HepG2 (cell line): ENCODE measurements at places on chromosomes 13 and 19.
A peak's percentile ranks its signal among the peaks of the same experiment; 100 is the strongest.

- DNase-seq, result peak; percentile 56
- H3K4me3 ChIP-seq, result peak overlapping the region; percentile 96
Measured at GRCh38 chr19:571566-571974, 826 bp upstream of the BSG start.

DNA sequence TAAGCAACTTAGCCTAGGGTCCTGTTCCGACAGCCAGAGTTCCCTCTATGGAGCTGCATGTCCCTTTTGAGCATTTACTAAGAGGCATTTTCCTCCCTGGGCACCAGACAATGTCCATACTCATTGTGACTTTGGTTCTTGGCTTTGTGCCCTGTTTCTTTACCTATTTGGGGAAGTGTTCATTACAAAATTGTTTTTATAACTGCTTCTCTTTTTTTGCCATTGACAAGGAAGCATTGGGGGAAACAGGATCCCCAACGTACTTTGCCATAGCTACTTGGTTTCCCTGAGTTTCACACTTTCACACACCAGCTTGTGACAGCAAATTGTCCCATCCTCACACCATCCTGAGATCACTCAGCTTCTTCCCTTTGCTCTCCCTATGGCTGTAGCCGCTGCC is 81.1 kb upstream of the SIAH3 start:
- peaks cover 31% of the 10 kb centered on the region; the same call in 1 of the 3 replicates for H3K27me3 ChIP-seq
- no peak overlapping the region for H3K4me3 ChIP-seq
- H3K36me3 ChIP-seq, result no peaks in the 10 kb centered on the region
- H3K27ac ChIP-seq, result no peak overlapping the region

- H3K4me1 ChIP-seq, result peaks cover 29% of the 10 kb centered on the region
- H3K27me3 ChIP-seq, result no peaks in the 10 kb centered on the region
- H3K27ac ChIP-seq, result peak overlapping the region; percentile 31
- no peak for DNase-seq
- H3K36me3 ChIP-seq, result peaks cover 10% of the 10 kb centered on the region
- H3K4me3 ChIP-seq, result no peak overlapping the region
Measured at GRCh38 chr19:8231073-8231604, 22.0 kb downstream of the CERS4 start.

- H3K4me1 ChIP-seq, result peaks cover 8% of the 10 kb centered on the region
- H3K27ac ChIP-seq, result no peak overlapping the region
- peaks cover 11% of the 10 kb centered on the region for H3K27me3 ChIP-seq
- no peak for DNase-seq
- no peaks in the 10 kb centered on the region for H3K36me3 ChIP-seq
Measured at GRCh38 chr19:1785310-1785709, 26.8 kb downstream of the ATP8B3 start.

GRCh38 chr19:1244693-1245451 is 3.3 kb downstream of the ATP5F1D start:
- no peaks in the 10 kb centered on the region for H3K36me3 ChIP-seq
- H3K27me3 ChIP-seq, result no peaks in the 10 kb centered on the region
- peak overlapping the region; percentile 80 for H3K4me3 ChIP-seq
- peak; percentile 86 for DNase-seq
- H3K4me1 ChIP-seq, result peaks cover 65% of the 10 kb centered on the region

DNA sequence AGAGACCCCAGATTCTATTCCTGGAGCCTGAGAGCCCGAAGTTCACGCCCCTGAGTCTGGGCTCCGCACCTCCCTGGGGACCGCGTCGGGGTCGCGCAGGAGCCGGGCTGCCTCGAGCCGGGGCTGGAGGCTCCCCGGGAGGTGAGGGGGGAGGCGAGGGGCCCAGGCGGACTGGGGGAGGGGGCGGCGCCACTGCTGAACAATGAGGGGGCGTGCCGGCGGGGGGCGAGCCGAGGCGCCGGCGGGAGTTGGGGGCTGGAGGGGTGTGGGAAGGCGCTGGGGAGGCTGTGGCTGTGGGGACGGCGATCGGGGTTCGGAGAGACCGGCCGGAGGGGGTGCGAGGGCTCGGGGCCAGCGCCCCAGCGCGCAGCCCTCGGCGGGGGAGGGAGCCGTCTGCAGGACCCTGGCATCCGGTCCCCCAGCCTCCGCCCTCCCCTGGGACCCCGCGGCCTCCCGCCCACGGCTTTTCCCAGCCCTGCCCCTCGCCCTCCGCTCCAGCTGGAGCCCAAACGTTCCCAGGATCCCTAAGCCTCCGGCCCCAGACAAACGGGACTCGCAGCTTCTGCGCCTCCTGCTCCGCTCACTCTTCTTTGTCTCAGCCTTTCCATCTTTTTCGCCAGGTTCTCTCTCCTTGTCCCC is 922 bp downstream of the PLEKHG2 start:
- DNase-seq, result no peak
- H3K27ac ChIP-seq, result peak overlapping the region; percentile 62
- 0 out of 3 replicates have a peak, but pooled peaks cover 3% of the 10 kb centered on the region for H3K36me3 ChIP-seq
- peak overlapping the region; percentile 65 for H3K4me3 ChIP-seq

GRCh38 chr19:47595944-47596343 is 13.0 kb upstream of the BICRA start:
- DNase-seq, result no peak
- H3K27me3 ChIP-seq, result no peaks in the 10 kb centered on the region
- H3K4me1 ChIP-seq, result peaks cover 21% of the 10 kb centered on the region
- no peak overlapping the region for H3K4me3 ChIP-seq
- H3K36me3 ChIP-seq, result no peaks in the 10 kb centered on the region

DNA sequence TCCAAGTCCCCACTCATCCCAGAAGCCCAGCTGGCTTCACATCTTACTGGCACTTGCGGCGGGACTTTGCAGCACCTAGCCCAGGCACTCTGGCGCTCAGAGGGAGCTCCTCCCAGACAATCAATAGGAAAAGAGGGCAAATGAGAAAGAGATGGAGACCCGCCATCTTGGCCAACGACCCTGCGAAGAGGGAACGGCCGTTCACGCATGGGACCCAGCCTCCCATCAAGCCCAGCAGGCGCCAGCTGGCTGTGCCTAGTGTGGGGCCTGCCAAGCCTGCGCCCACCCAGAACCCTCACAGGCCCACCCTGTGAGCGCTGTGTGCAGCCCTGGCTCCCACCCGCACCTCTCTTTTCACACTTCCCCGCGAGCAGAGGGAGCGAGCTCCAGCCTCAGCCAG is 317.8 kb upstream of the SPRY2 start:
- H3K4me3 ChIP-seq, result no peak overlapping the region
- H3K36me3 ChIP-seq, result no peaks in the 10 kb centered on the region
- H3K27me3 ChIP-seq, result no peaks in the 10 kb centered on the region
- no peak for DNase-seq

GRCh38 chr13:48567515-48568369 is 34.9 kb upstream of the RCBTB2 start:
- H3K27ac ChIP-seq, result no peak overlapping the region
- no peaks in the 10 kb centered on the region for H3K36me3 ChIP-seq
- no peaks in the 10 kb centered on the region for H3K27me3 ChIP-seq
- H3K4me1 ChIP-seq, result peaks cover 46% of the 10 kb centered on the region
- no peak overlapping the region for H3K4me3 ChIP-seq

DNA sequence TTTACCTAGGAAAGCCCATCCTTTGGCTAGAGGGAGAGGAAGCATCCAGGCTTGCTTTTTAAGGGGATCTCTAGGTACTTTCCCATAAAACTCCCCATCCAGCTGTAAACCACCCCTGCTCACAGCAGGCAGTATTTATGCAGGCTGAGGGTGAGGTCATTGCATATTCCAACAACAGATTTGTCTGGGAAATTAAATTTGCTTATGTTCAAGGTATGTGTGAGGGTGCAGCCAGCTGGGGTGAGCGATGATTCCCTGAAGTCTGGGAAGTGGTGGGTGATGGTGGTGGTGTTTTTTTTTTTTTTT is 96.3 kb upstream of the C1QTNF9B start:
- no peaks in the 10 kb centered on the region for H3K36me3 ChIP-seq
- no peak overlapping the region for H3K4me3 ChIP-seq
- no peak overlapping the region for H3K27ac ChIP-seq
- H3K4me1 ChIP-seq, result no peaks in the 10 kb centered on the region
- peaks cover 9% of the 10 kb centered on the region; the same call in 1 of the 3 replicates for H3K27me3 ChIP-seq

- H3K4me1 ChIP-seq, result no peaks in the 10 kb centered on the region
- no peak for DNase-seq
- H3K27ac ChIP-seq, result no peak overlapping the region
- no peaks in the 10 kb centered on the region for H3K36me3 ChIP-seq
- H3K4me3 ChIP-seq, result no peak overlapping the region
- no peaks in the 10 kb centered on the region for H3K27me3 ChIP-seq
Measured at GRCh38 chr13:83151308-83151660, 731.0 kb downstream of the SLITRK1 start.

- no peaks in the 10 kb centered on the region for H3K36me3 ChIP-seq
- DNase-seq, result no peak
- no peaks in the 10 kb centered on the region for H3K4me1 ChIP-seq
- H3K27ac ChIP-seq, result no peak overlapping the region
- no peaks in the 10 kb centered on the region for H3K27me3 ChIP-seq
Measured at GRCh38 chr13:105814219-105814901, 721.1 kb downstream of the EFNB2 start.

- no peak for DNase-seq
- H3K4me1 ChIP-seq, result no peaks in the 10 kb centered on the region
- H3K36me3 ChIP-seq, result peaks cover 5% of the 10 kb centered on the region; the same call in 1 of the 3 replicates
- no peak overlapping the region for H3K4me3 ChIP-seq
- H3K27me3 ChIP-seq, result no peaks in the 10 kb centered on the region
Measured at GRCh38 chr19:43479961-43480561, 14.7 kb upstream of the LYPD3 start.

- H3K36me3 ChIP-seq, result peaks cover 6% of the 10 kb centered on the region
- no peaks in the 10 kb centered on the region for H3K27me3 ChIP-seq
- no peak overlapping the region for H3K4me3 ChIP-seq
- no peaks in the 10 kb centered on the region for H3K4me1 ChIP-seq
- DNase-seq, result no peak
Measured at GRCh38 chr13:95593462-95593861, 40.9 kb downstream of the CLDN10 start.

GRCh38 chr19:3360421-3361383 is 5.7 kb upstream of the NFIC start:
- no peak overlapping the region for H3K27ac ChIP-seq
- DNase-seq, result no peak
- no peaks in the 10 kb centered on the region for H3K36me3 ChIP-seq
- peaks cover 36% of the 10 kb centered on the region for H3K4me1 ChIP-seq
- H3K27me3 ChIP-seq, result peaks cover 9% of the 10 kb centered on the region; the same call in 2 of the 3 replicates
- H3K4me3 ChIP-seq, result peak overlapping the region; percentile 86

- H3K4me3 ChIP-seq, result no peak overlapping the region
- H3K27ac ChIP-seq, result no peak overlapping the region
- 0 out of 2 replicates have a peak, but pooled peaks cover 5% of the 10 kb centered on the region for H3K4me1 ChIP-seq
- DNase-seq, result no peak
Measured at GRCh38 chr19:8655340-8655709, 24.9 kb downstream of the NFILZ start.

DNA sequence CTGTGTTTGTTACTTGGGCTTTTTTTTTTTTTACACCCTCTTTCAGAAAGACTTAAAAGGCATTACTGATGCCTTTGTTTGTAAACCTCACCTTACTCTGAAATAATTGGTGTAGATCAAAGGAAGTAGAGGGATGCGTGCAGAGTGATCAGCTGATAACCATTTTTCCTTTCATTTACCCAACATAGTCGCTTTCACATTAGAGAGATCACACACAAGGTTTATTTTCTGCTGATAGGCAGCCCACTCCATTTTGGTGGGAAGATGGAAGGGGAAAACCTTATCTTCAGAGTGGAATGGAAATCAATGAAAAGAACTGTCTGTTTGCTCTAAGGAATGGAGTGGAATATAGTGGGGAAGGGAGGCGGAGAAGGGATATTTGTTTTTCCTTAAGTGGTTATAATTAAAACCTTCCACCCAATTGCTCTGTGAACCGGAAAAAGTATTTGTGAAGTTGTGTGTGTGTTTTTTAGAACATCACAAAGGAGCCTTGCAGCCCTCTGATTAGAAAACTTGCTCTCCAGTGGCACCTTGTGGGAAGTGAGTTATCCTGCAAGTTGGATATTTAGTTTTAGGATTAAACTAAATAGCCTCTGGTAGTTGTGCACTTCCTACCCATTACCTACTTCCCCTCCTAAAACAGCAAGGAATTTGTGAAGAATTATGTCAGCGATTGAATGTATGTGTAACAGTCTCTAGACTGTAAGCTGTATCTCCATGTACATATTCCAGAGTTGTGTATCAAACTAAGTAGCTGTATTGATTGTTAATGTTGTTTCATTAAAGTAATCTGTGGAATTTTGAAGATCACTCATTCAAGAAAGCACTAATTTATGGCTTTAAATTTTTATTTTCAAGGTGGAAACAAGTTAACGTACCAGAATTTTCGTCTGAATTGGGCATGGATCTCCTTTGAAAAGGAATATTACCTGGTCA is 76.8 kb downstream of the FREM2 start:
- H3K36me3 ChIP-seq, result no peaks in the 10 kb centered on the region
- peak; percentile 16 for DNase-seq
- H3K4me3 ChIP-seq, result no peak overlapping the region
- no peaks in the 10 kb centered on the region for H3K4me1 ChIP-seq

- no peak for DNase-seq
- peaks cover 8% of the 10 kb centered on the region; the same call in 1 of the 2 replicates for H3K4me1 ChIP-seq
- H3K27me3 ChIP-seq, result no peaks in the 10 kb centered on the region
- no peaks in the 10 kb centered on the region for H3K36me3 ChIP-seq
- H3K27ac ChIP-seq, result no peak overlapping the region
Measured at GRCh38 chr13:47843005-47843404, 158.1 kb downstream of the SUCLA2 start.

DNA sequence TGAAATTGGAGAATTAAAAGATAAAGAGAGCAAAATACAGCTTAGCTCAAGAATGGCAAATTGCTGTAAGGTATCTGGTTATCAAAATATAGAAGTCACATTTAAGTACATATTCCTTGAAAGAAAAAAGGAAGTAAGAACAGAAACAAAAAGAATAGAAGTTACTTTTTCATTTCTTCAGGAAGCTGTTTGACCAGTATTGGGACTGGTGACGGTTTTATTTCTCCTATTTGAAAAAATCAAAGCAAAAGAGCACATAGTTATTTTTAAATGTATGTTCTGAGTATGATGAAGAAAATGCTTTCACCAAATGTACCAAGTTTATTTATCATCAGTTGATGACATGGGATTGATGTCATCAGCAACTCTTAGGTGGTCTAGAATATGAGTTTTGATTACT is 83.1 kb upstream of the OXGR1 start:
- H3K27me3 ChIP-seq, result no peaks in the 10 kb centered on the region
- no peak overlapping the region for H3K4me3 ChIP-seq
- no peak for DNase-seq
- no peaks in the 10 kb centered on the region for H3K36me3 ChIP-seq
- H3K27ac ChIP-seq, result no peak overlapping the region

- no peaks in the 10 kb centered on the region for H3K27me3 ChIP-seq
- H3K27ac ChIP-seq, result no peak overlapping the region
- H3K36me3 ChIP-seq, result no peaks in the 10 kb centered on the region
- no peak for DNase-seq
Measured at GRCh38 chr19:2084993-2085720, 11.0 kb downstream of the MOB3A start.

- no peaks in the 10 kb centered on the region for H3K36me3 ChIP-seq
- H3K4me1 ChIP-seq, result no peaks in the 10 kb centered on the region
- no peaks in the 10 kb centered on the region for H3K27me3 ChIP-seq
- no peak overlapping the region for H3K27ac ChIP-seq
- H3K4me3 ChIP-seq, result no peak overlapping the region
Measured at GRCh38 chr13:65530688-65531087, 1699.4 kb downstream of the PCDH9 start.

GRCh38 chr13:109667807-109668291 is 118.5 kb downstream of the IRS2 start:
- H3K4me1 ChIP-seq, result no peaks in the 10 kb centered on the region
- no peak for DNase-seq
- no peaks in the 10 kb centered on the region for H3K36me3 ChIP-seq
- H3K27me3 ChIP-seq, result peaks cover 1% of the 10 kb centered on the region; the same call in 1 of the 2 replicates
